ENCODE measurements at places on chromosomes 4 and X.

GRCh38 chrX:15016051-15016450 is 142.8 kb downstream of the MOSPD2 start:
- DNase-seq, result no peak

DNA sequence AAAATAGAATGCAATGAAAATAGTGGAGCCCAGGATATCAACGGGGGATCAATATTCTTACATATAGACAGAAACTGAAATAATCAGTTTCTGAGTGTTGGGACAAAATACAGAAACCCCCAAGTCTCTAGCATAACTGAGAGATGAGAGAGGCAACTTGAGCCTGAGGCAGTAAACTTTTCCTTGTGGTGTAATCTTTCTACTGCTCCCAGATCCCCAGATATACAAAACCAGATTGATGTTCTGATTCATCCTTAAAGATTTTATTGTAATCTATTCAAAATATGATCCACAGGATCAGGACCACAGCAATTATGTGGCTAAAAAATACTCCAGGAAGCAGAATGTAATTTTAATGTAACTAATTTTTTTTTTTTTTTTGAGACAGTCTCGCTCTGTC is 2282.6 kb downstream of the ARAP2 start:
- DNase-seq, result no peak

DNA sequence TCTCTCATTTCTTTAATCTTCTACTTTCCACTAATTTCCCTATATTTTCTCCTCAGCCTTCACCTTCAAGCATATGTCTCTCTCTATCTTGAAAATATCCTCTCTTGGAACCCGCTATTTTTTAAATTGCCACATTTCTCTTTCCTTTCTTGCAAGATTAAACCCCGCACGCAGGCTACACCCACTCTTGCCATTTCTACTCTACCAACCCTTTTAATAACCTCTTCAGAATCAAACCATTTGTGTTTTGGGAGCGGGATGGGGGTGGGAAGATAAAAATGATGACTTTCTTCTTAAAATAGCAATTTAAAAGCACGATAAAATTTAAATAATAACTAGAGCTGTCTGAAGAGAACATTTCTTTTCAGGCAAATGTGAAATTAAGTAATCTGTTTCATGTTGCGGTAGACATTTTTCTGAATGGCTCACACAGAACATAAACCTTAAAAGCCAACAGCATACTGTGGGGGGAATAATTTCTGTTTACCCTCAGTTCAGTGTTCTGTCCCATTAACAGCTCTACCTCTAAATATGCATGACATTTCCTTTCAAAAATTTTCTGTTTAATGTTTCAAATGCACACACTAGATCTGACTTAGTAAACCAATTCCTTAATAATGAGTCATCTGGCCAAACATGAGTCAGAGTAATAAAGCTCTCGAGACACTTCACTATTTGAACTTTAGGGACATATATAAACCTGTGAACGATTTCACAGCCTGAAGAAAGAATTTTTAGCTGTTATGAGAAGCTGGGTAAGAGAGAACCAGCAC is 20.5 kb downstream of the ARSJ start:
- DNase-seq, result no peak

GRCh38 chr4:75432683-75433082 is 81.5 kb downstream of the RCHY1 start:
- no peak for DNase-seq

DNA sequence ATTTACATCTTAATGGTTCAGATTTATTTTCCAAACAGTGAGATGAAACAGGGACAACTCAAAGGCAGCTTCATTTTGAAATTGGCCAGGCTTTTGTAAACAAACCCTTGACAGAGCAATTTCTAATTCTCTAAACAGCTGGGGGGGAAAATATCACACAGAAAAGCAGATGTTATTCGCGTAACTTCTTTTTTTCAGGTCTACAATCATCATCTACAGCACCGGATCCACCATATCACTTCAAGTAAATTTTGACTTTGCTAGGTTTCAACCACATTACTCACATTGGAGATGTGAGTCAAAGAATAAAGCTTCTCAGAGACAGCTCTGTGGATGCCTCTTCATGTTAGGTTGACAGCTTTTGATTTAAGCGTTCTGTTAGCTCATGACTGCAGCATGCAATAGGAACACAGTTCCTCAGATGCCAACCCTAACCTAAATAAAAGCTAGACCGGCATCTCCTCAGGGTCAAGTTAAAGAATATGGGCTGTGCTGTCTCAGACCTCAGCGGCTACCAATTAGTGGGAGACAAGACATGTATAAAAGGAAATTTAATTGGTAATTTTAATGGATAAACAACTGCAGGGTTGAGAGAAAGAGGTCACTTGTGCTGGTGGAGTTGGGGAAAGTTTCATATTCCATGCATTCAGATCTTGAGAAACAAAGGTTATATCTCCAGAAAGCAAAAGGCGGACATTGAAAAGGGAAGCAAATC is 26.8 kb downstream of the AMELX start:
- no peak for DNase-seq

- no peak for DNase-seq
Measured at GRCh38 chr4:100841911-100842310, 324.1 kb upstream of the EMCN start.

- DNase-seq, result no peak
Measured at GRCh38 chrX:72180539-72180938, 1.0 kb upstream of the PIN4 start.

DNA sequence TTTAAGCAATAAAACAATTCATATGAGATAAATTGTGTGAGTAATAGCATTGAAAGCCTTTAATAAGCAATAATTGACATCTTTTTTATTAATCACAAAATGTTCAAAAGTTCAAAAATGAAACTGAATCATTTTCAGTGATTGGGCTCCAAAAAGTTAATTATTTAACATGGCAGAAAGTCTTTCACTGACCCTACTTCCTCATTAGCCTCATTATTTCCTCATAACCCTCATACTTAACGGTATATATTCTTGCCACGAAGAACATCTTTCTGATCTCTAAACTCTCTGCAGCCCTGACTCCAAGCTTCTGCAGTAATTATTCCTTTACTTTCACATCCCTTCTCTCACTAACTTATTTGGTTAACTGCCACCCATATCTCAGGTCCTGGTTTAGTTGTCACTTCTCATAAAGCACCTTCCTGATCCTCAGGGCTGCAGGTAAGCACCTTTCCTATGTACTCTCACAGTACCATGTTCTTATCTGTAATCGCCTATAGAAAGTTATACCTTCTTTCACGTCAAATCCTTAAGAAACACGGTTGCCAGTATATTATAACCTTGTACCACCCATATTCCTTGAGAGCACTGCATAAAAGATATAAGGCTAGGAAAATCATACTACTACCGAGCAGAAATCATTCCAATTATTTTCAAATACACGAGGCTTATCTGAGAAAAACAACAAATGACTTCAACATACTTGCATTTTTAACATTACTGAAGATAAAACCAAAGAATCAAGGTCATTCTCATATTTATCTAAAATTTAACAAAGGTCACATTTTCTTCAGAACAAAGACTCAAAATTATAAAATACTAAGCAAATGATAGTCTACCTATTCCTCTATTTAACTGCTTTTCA is 72.2 kb downstream of the PPP3CA start:
- DNase-seq, result no peak

DNA sequence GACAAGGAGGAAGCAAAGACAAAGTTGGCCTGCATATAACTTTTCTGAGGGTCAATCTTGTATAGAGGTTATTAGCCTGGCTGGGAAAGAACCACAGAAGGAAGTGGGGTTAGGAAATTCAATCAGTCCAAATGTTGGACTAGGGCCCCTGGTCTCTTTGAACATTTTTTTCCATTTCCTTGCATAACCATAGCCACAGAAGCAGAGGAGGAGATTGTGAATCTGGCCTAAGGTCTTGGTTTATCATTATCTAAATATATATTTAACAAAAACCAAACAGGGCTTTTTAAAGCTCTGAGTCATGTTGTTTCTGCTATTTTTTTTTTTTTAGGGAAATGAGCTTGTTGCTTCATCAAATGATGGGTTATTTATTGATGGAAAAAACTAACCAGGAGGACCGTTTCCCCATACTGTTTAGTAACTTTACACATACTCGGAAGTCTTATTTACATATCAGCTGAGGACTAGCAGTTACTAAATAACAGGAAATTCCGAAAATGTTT is 97.7 kb upstream of the ACSL4 start:
- no peak for DNase-seq

DNA sequence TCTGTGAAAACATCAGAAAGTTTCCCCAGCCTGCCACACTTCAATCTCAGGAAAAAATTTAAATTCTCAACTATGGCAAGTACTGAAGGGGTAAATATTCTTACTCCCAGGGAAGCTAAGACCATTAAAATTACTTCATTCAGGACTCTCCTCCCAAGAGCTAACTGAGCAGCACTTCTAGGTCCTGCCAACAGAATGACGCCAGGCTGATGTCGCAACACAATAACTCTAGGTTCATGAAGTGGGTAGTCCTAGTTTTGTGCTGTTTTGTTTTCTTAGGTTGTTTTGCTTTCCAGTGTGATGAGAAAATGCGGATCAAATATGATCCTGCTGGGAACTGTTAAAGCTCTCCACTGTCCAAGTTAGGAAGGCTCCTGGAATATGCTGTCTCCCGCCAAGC is 180.0 kb downstream of the NKX6-1 start:
- DNase-seq, result no peak

GRCh38 chr4:15526924-15527592 is 57.4 kb downstream of the CC2D2A start:
- DNase-seq, result no peak

GRCh38 chr4:112855058-112855457 is 194.4 kb upstream of the ANK2 start:
- no peak for DNase-seq

GRCh38 chrX:153245288-153245731 is 66.2 kb downstream of the MAGEA1 start:
- no peak for DNase-seq

DNA sequence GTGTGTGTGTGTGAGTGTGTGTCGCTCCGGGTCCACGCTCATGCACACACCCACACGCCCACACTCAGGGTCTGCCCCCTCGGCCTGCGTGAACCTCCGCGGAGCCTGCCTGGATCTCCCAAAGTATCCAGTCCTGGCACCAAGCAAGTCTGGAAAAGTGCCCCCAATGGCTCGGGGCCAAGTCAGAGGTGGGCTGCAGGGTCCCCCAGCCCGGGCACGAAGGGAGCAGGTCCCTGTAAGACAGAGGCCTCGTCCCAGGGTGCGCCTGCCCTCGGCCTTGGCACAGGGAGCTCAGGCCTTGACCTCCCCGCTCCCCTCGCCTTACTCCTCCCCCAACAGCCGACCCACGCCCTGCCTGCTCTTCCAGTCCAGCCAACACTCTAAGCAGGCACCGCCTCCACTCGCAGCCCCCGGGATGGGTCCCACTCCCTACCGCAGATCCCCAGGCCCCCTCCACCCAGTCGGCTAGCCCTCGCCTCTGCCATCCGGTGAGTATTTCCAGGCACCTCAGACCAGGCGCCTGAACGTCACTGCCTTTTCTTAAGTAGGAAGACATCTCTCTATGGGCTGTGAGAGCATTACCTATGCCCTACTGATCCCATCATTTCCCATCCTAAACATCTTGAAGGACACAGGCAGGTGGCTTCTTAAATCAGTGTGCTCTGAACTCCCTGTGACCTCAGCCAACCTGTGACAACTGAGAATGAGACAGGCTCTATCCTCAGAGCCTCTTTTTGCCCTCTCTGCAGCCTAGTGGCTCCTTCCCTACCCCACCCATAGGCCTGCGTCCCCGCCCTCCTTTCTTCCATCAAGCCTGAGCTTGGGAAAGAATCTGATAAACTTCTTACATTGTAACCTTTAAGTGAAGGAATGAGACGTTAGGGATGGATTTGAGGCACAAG is 704 bp downstream of the FAM114A1 start:
- DNase-seq, result no peak

GRCh38 chrX:75067931-75068330 is 88.2 kb downstream of the ABCB7 start:
- DNase-seq, result no peak

GRCh38 chr4:58767598-58767997 is 1657.4 kb upstream of the IGFBP7 start:
- DNase-seq, result no peak

GRCh38 chr4:154911608-154912098 is 130.6 kb downstream of the RBM46 start:
- no peak for DNase-seq

- no peak for DNase-seq
Measured at GRCh38 chr4:125728568-125728967, 413.8 kb downstream of the FAT4 start.

- DNase-seq, result no peak
Measured at GRCh38 chrX:37817176-37817575, 30.2 kb downstream of the DYNLT3 start.

GRCh38 chr4:81724925-81725329 is 253.2 kb upstream of the RASGEF1B start:
- peak; percentile 12 for DNase-seq

DNA sequence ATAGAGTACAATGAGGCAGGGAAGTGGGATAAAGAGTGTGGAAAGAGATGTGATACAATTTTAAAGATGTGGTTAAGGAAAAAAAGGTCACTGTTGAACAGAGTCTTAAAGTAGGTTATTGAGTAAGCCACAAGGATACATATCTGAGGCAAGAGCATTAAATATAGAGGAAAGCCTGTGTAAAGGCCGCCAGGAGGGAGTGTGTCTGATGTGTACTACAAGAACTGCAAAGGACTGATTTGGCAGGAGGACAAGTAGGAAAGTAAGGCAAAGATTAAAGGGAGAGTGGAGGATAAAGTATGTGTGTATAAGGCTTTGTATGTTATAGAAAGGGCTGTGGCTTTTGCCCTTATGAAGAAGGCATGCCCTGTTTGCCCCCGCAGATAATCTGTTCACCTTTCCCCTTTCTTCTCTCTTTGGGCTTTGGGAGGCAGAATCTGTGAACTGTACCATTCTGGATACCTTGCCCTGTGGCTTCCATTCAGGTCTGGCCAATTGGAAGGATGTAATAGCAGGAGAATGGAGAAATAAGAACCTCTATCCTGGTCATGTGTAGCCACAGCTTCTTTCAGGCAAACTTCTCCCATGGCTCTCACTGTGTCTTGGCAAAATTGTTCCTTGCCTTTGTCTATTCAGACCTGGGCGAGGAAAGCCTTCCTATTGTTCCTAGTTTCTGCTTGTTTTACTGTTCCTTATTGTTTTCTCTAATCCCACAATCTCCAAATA is 68.9 kb upstream of the FAM47B start:
- no peak for DNase-seq

DNA sequence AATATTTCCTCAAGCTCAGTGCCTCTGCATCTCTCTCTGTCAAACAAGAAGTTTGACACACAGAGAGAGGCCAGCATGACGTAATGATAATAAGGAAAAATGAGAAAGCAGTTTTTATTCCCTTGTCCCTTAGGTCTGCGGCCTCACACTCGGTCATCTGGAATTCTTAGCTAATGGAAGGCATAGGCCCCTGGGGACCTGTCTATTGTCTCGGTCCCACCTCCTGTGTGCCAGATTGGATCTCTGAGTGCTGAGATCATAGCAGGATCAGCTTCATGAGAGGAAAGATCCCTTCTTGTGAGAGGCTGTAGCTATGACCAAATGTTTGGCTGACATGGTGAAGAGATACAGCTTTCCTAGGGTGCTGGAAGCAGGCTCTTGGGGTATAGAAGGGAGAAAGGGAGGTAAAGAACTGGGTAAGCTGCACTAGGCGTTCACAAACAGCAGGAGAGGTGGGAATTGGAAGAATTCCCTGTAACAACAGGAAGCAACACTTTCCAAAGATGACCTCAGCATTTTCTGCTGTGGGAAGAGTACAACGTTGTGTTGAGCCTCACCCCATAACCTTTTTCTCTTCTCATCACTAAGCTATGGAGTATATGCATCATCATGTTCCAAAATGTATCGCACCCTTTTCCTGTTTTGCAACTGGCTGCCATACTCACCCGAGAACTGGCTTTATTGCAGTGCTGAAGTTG is 20.2 kb downstream of the TMEM31 start:
- DNase-seq, result no peak

GRCh38 chrX:16601885-16602284 is 48.1 kb upstream of the S100G start:
- DNase-seq, result no peak
